ENCODE measurements at places on chromosomes 2 and 18.

- no peak for DNase-seq
These were observed 506.8 kb upstream of the ZEB2 start for GRCh38 chr2:145026456-145027455.

GRCh38 chr2:42792583-42793333 lies at the start of gene HAAO:
Gene HAAO (minus strand): TSS chr2:42792583. CDS start chr2:42792536, 47 bp downstream.
- DNase-seq: no peak

- no peak for DNase-seq
These were observed 774.1 kb upstream of the LRRTM1 start for GRCh38 chr2:81078631-81079030.

- DNase-seq: no peak
These were observed 217.7 kb downstream of the SH3RF3 start for GRCh38 chr2:109346601-109347228.

- no peak for DNase-seq
These were observed 3.7 kb downstream of the FBXO48 start for GRCh38 chr2:68463287-68463877.

DNA sequence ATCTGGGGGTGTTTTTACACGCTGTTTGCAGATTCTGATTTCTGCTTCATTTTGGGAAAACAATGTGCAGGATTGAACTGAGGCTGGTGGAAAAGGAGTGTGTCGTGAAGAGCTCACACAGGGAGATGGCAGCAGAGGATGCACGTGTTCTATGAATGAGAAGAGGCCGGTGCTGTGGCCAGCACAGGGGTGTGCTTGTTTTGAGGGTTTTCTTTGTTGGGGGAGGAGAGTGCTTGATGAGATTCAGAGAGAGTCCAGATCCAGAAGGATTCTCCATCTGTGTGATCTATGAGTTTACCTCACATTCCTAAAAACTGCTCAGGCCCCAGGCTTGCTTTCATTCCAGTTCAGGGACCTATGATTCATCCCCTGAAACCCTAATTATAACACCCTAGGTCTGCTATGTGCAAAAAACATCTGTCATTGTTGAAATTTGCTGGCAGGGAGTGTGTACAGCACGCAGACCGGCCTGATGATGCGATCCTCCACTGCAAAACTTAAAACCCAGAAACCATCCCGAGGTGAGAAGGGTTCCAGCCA lies 12.1 kb downstream of the TGFA start:
- no peak for DNase-seq

GRCh38 chr2:152127628-152128027 lies 28.8 kb upstream of the CACNB4 start:
- DNase-seq: no peak

Measured in mesothelial cell of epicardium (in vitro differentiated cells).